Fibroblast of skin of right biceps (primary cell): ENCODE measurements at places on chromosomes 1 and 21.

DNA sequence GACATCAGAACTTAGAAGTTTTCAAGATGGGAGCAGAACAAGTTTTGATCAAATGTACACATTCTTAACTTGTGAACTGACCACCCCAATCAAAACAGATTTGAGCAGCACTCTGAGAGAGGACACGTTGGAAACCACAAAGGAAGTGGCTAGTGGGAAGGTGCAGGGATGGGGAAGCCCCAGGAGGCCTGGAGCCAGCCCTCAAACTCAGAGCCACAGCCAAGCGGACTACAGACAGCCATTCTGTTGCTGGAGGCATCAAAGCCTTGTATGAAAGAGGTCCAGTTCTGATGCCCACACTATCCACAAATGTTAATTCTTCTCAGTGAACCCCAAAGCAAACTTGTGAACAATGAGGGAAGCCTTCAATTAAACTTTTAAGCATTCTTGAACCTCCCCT is 143.6 kb upstream of the RAB4A start:
- peak; percentile 41 for DNase-seq

DNA sequence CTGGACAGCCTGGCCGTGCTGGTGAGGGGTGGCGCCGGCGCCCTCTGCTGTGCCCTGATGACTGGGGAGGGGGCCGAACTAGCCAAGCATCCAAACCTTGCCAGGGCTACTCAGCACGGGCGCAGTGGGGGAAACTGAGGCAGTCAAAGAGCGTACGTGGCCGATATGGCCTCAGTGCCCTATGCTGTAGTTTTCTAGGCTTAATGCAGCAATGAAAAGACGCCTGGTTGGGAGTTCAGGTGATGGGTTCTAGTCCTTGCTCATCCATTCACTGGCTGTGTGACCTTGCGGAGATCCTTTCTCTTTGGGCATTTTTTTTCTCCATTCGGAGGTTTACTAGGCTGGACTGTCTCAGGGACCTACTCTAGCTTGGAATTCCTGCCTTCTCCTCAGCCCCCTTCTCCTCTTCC is 822 bp downstream of the MTX1 start:
- DNase-seq: no peak

DNA sequence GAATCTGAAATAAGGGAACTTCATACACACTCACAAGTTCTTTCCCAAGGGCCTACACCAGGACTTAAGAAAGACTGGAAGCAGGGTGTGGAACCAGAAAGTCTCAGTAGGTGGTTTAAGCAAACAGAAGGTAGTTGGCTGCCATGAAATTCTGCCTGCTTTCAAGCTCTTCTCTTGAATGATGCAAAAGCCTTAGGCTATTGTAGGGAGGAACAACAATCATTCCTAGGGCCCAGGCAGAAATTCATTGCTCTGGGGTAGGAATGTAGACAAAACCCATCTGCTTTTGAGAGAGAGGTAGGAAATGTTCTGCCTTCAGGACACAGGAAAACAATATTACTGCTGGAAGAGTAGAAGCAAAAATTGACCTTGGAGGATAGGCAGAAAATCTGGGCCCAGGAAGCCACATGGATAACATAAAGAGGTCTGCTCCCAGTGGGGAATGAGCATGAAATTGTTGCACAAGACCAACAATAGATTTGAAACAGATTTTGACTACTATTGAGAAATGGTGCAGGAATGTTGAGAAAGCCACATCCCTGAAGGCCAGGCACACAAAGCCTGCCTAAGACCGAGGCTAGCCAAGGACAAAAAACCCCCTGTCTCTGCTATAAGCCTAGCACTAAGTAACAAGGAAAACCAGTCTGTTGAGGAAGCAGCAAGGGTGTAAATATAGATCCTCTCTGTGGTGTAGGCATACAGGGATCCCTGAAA is 22.7 kb upstream of the SFT2D2 start:
- DNase-seq: peak; percentile 95

DNA sequence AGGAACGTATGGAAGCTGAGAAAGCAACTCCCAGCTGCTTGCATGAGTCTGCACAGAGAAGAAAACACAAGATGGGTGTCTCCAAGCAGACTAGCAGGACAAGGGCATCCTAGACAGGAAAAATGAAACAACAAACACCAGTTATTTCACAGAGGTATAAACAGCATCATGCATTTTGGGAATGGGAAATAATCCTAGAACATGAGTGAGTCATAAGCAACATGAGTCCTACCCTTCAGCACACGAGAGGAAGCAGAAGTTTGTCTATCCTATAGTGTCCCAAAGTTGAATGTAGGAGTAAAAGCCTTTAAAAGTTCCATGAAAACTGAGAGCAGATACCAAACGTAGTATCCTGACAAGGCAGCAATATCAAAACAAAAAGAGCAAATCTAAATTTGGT is 11.3 kb upstream of the FRRS1 start:
- no peak for DNase-seq

DNA sequence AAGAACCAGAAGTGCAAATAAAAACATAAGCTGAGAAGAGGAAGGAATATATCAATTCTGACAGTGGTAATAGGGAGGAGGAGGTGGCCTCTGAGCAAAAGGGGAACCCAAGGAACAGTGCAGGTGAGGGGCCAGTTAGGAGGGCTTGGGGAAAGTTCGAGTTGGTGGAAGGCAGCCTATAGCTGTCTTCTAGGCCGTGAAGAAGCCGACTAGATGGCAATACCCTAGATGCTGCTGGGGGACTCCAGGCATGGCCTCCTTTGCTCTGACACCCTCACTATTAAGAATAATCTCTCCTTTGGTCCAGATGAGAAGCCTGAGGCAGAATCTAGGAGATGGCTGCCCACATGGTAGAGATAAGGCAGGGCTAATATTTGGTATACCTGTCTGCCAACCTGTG is 351.1 kb upstream of the PLXNA2 start:
- no peak for DNase-seq

DNA sequence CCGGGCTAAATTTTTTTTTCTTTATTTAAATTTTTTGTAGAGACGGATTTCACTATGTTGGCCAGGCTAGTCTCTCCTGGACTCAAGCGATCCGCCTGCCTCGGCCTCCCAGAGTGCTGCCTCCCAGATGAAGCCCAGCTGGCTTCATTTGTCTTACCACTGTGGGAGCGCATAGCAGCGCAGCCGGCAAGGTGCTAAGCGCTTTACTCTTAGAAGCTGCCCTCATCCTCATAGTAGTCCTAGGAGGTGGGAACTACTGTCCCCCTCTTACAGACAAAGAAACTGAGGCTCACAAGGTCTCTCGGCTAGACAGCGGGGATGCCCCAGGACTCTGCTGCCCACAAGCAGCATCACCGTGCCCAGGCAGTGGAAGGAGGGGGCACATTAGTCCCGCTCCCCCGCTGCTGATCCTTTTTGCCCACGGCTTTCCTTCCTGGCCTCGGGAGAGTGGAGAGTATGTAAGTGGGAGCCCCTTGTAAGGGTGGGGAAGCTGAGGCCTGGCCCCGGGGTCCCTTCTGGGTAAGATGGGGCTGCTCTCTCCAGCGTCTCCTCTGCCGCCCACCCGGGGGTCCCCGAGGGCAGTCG is 726 bp downstream of the TMEM54 start:
- DNase-seq: no peak

DNA sequence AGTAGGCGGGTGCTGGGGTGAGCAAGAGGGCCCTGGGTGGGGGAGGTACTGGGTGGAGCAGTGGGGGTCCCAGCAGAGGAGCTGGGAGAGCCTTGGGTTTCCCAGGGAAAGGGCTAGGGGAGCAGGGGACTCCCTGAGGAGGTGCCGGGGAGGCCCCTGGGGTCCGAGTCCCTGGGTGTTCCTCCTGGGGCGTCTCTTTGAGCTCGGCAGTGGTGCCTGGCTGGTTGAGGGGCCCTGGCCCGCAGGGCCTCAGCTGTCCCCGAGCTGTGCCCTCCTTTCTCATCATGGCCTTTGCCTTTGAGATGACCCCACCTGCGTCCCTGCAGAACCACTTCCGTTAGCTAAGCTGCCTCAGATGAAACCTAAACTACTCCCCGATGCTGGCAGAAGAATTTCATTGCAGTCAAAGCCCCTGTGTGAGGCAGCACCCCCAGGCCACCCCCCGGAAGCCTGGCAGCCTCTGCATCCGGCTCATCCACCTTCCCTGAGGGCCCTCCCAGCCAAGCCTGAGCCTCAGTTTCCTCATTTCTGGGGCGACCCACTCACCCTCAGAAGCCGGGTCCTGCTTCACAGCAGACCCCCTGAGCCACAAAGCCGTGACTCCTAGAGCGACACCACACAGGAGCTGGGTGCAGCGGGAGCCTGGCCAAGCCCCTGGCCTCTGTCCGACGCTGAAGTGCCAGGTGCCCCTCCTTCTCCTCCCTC is 43.5 kb upstream of the TRAPPC10 start:
- no peak for DNase-seq

GRCh38 chr1:13760921-13761320 is 60.9 kb downstream of the PRDM2 start:
- no peak for DNase-seq

DNA sequence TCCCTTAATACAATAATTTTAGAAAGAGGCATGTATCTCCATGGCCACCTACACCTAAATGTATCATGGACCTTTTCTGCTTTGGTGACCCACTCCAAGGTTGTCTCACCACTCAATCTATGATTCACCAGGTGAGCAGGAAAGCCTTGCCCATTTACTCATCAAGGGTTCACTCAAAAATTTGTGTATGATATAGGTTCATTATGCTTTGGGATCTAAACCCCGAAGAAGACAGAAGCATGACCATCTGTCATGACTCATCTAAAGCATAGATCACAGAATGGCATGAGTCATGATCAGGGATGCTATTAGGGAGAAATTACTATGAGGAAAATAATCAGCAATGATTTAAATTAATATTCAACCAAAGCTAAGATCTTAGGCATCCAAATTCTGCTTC is 38.5 kb downstream of the PYHIN1 start:
- no peak for DNase-seq

- DNase-seq: peak; percentile 72
These were observed 3.5 kb upstream of the RAP1GAP start for GRCh38 chr1:21672478-21673276.

DNA sequence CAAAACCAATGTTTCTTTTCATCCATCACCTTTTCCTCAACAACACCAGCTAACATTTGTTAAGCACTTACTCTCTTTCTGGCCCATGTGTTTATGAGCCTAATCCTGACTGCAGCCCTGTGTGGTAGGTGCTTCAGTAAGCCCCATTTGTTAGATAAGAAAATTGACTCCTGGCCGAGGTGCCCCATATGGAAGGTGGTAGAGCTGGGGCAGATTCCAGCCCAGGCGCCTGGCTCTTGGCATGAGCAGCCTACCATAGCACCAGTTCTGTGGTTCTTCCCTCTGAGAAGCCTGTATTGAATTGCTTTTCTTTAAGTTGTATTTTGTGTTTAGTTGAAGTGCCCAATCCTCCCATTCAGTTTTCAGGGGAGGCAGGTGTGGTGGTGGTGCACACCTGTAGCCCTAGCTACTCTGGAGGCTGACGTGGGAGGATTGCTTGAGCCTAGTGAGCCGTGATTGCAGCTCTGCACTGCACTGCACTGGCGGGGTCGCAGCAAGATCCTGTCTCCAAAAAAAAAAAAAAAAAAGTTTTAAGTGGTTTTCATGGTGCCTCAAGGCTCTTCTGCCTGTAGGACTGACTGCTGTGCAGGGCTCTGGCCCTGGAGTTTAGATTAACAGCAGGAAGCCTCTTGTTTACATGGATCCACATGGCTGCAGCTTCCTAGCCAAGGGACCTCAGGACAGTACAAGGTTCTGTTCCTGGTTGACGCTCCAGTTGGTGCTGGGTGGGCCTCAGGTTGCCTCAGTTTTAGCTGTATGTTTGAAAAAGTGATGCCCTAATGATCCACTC is 125.9 kb downstream of the MRPS6 start:
- DNase-seq: no peak

GRCh38 chr1:156498432-156499193 is 2.0 kb downstream of the MEF2D start:
- peak; percentile 57 for DNase-seq

GRCh38 chr1:20696397-20697333 is 21.1 kb downstream of the KIF17 start:
- DNase-seq: peak; percentile 95

- DNase-seq: no peak
These were observed 17.8 kb downstream of the GNG4 start for GRCh38 chr1:235631816-235632215.

DNA sequence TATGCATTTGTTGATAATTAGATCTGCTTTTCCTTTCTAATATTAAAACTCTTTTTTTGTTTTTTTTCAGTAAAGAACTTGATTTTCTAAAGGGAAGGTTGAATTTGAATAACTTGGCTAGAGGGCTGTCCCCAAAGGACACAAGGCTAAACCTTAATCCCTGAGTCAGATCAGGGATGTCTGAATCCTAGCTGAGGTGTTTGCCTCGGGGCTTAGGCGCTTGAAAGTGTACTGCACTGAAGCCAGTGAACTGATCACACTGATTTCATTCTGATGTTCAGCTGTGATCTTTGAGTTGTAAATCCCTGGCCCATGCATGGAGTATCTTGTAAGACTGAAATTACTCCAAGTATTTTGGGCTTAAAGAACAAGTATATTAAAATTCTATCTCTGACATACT is 42.8 kb downstream of the MTR start:
- DNase-seq: no peak

DNA sequence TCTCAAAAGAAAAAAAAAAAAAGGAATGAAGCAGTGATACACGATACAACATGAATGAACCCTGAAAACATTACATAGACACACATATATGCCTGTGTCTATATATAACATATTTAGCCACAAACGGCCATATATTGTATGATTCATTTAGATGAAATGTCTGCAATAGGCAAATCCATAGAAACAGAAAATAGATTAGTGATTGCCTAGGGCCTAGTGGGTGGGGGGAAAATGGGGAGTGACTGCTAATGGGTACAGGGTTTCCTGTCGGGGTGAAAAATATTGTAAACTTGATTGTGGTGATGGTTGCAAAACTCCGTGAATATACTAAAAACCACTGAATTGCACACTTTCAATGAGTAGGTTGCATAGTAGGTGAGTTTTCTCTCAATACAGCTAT is 6.0 kb upstream of the H6PD start:
- peak; percentile 89 for DNase-seq

DNA sequence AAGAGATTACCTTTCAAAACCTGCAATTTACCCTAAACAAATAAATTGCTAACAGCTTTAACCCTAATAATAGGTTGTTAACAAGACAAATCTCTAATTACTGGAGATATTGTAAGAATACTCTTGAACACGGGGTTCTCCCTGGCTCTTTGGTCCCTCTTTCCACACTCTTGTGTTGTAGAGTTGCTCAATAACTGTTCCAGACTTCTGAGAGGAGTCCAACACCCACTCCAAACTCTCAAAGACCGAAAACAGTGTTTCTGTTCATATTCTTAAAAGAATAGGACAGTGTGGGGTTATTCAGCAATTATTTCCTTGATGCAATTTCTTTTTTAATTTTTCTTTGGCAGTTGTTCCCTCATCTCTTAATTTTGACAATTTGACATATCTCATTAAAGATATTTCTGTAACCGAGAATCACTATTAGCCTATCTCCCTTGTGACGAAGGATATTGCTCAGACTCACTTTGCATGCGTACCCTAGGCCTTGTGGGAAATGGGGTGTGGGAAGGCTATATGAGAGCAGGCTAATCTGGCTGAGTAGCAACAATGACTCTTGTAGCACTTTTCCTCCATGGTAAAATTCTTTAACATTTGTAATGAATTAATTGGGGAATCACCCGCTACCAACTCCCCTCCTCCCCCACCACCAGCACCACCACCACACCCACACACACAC is 90.7 kb downstream of the SLC25A24 start:
- DNase-seq: no peak
